Bladder microvascular endothelial cell (primary cell): ENCODE measurements at places on chromosomes 3 and 15. TPM values are rescaled to one million over a fixed set of nuclear protein-coding genes. Genes with fewer than 3 reads are reported as not detected.

Gene CCNDBP1
- total RNA-seq = 69.1 and 102 TPM in 2 replicates

Gene CSTA
- not detected in 2 replicates for total RNA-seq

Gene MED12L
- under 0.01 and 0.19 TPM in 2 replicates for total RNA-seq

Gene LRTM1
- not detected in 2 replicates for total RNA-seq

Gene ZBBX
- under 0.01 and 0.13 TPM in 2 replicates for total RNA-seq

Gene P2RY12
- not detected in 2 replicates for total RNA-seq

Gene VWA5B2
- 0.13 TPM in 1 of 2 replicates, not detected in the other for total RNA-seq

Gene LRRIQ4
- not detected in 2 replicates for total RNA-seq

Gene SH3GL3
- not detected in 2 replicates for total RNA-seq

Gene DGKG
- 0.16 and 0.94 TPM in 2 replicates for total RNA-seq

Gene ABCC5
- total RNA-seq = 7.9 and 17.1 TPM in 2 replicates

Gene CHRNA3
- total RNA-seq = not detected in 2 replicates

Gene VGLL3
- 0.76 and 0.81 TPM in 2 replicates for total RNA-seq

Gene CACNA2D3
- not detected in 2 replicates for total RNA-seq

Gene SPINK8
- not detected in 2 replicates for total RNA-seq

Gene STAC
- 7.4 and 12.5 TPM in 2 replicates for total RNA-seq

Gene ACAD9
- total RNA-seq = 30.3 and 43.9 TPM in 2 replicates

Gene ACKR2
- total RNA-seq = 0.16 and 6.9 TPM in 2 replicates

Gene ANKRD63
- total RNA-seq = not detected in 2 replicates

Gene SNRPA1
- total RNA-seq = 12.1 and 19.9 TPM in 2 replicates

Gene LTF
- total RNA-seq = 0.13 and 0.16 TPM in 2 replicates

Gene IL17RE
- total RNA-seq = 0.19 and 0.49 TPM in 2 replicates

Gene MEGF11
- under 0.01 TPM in 1 of 2 replicates, not detected in the other for total RNA-seq
